Large intestine (tissue), 12 donors: ENCODE measurements at places on chromosomes 1 and 21. TPM values are rescaled to one million over a fixed set of nuclear protein-coding genes. Genes with fewer than 3 reads are reported as not detected.
A peak's percentile ranks its signal among the peaks of the same experiment; 100 is the strongest.

- no peaks in the 10 kb centered on the region for H3K36me3 ChIP-seq
- H3K27ac ChIP-seq, result no peak overlapping the region
- no peaks in the 10 kb centered on the region for H3K27me3 ChIP-seq
- H3K4me1 ChIP-seq, result no peaks in the 10 kb centered on the region
These were observed 273.1 kb upstream of the SNX7 start for GRCh38 chr1:98388441-98388840.

DNA sequence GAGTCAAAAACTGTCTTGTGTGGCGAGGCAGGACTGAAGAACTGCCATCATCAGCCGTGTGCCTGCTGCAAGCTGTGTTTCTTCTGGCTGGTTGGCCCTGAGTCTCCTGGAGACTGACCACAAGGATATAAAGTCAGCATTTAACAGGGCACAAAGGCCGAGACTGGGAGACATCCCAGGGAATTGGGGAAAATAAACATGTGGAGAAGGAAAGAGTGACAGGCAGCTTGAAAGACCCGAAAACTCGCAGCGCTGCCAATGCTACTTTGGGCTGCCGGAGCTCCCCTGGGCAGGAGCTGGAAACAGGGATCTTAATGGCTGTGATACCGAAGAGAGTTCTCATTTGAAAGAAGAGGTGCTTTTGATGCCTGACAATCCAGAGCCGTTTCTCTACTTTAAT, 125.3 kb upstream of the HMGB4 start:
- no peak for DNase-seq
- H3K27ac ChIP-seq, result no peak overlapping the region
- no peak overlapping the region for H3K4me3 ChIP-seq
- H3K4me1 ChIP-seq, result no peaks in the 10 kb centered on the region
- H3K36me3 ChIP-seq, result no peaks in the 10 kb centered on the region
- H3K27me3 ChIP-seq, result peaks cover 4% of the 10 kb centered on the region

DNA sequence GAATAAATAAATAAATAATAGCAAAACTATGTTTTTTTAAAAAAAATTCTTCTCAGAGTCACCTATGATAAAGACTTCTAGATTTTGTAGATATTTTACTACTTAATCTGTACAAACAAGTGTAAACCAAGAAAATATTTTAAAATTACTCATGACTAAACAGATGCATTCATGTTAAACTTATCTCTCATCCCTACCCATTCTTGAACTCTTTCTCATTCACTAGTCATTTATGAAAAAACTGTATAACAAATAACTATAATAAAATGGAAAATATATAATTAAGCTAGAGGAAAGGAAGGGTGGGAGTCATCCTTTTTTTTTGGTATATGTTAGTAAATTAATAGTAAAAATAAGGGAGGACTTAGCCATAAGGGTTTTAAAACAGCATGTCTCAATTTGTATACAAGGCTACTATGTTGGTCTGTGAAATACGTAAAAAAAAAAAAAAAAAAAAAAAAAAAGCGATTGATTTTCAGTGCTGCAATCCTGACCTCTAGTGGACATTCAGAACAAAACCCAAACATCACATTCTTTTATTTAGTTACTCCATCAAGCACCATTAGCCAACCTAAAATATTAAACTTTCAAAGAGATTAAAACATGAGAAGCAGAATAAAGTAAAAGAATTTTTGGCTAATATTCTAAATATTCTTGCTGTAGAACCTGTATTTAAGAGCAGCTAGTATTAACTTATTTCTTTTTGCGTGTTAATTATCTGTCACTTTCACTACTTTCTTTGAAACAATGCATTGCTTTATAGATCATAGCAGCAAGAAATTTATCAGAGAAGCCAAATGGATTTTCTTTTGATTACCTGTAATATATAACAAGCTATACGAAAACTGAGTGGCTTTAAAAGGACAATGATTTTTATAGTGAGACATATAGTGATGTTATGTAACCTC, 255.8 kb upstream of the CACYBP start:
- no peaks in the 10 kb centered on the region for H3K36me3 ChIP-seq
- no peak overlapping the region for H3K4me3 ChIP-seq
- peaks cover 3% of the 10 kb centered on the region for H3K4me1 ChIP-seq
- DNase-seq, result no peak

- H3K4me3 ChIP-seq, result no peak overlapping the region
- H3K4me1 ChIP-seq, result no peaks in the 10 kb centered on the region
- H3K27ac ChIP-seq, result no peak overlapping the region
- H3K27me3 ChIP-seq, result no peaks in the 10 kb centered on the region
These were observed 360.4 kb upstream of the NR5A2 start for GRCh38 chr1:199667089-199667488.

- H3K4me3 ChIP-seq, result no peak overlapping the region
- peaks cover 48% of the 10 kb centered on the region for H3K4me1 ChIP-seq
- H3K27me3 ChIP-seq, result no peaks in the 10 kb centered on the region
- DNase-seq, result no peak
- H3K36me3 ChIP-seq, result no peaks in the 10 kb centered on the region
- H3K27ac ChIP-seq, result no peak overlapping the region
These were observed 22.1 kb downstream of the ARHGEF10L start for GRCh38 chr1:17561561-17561985.

DNA sequence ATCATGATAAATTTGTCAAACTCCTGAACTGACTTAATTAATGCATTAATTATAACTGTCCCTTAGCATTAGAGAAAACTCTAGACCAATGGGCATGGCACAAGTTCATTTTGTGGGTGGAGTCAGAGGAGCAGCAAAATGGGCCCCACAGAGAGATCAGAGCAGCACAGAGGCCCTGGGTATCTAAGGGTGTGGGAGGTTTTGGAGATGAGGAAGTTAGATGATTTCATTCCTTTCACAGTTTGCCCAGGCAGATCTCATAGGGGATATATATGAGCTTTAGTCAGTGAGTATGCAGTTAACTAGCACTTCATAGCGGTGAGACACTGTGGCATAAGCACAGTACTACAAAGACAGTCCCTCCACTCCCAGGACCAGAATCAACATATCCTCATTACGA, 117.3 kb downstream of the MAB21L3 start:
- H3K4me1 ChIP-seq, result peaks cover 5% of the 10 kb centered on the region
- no peaks in the 10 kb centered on the region for H3K27me3 ChIP-seq
- DNase-seq, result no peak

- no peak overlapping the region for H3K4me3 ChIP-seq
- H3K27ac ChIP-seq, result no peak overlapping the region
- peaks cover 3% of the 10 kb centered on the region for H3K4me1 ChIP-seq
- peaks cover 3% of the 10 kb centered on the region for H3K36me3 ChIP-seq
- H3K27me3 ChIP-seq, result no peaks in the 10 kb centered on the region
These were observed 206.6 kb downstream of the APP start for GRCh38 chr21:25964015-25964414.

- H3K36me3 ChIP-seq, result no peaks in the 10 kb centered on the region
- H3K4me1 ChIP-seq, result peaks cover 17% of the 10 kb centered on the region
- peaks cover 9% of the 10 kb centered on the region for H3K27me3 ChIP-seq
- no peak overlapping the region for H3K27ac ChIP-seq
- H3K4me3 ChIP-seq, result no peak overlapping the region
These were observed 47.9 kb downstream of the NAV1 start for GRCh38 chr1:201586806-201587205.

- H3K4me3 ChIP-seq, result no peak overlapping the region
- H3K4me1 ChIP-seq, result peaks cover 38% of the 10 kb centered on the region
- no peak for DNase-seq
- H3K36me3 ChIP-seq, result no peaks in the 10 kb centered on the region
These were observed 6.6 kb upstream of the TFF3 start for GRCh38 chr21:42321845-42322244.

DNA sequence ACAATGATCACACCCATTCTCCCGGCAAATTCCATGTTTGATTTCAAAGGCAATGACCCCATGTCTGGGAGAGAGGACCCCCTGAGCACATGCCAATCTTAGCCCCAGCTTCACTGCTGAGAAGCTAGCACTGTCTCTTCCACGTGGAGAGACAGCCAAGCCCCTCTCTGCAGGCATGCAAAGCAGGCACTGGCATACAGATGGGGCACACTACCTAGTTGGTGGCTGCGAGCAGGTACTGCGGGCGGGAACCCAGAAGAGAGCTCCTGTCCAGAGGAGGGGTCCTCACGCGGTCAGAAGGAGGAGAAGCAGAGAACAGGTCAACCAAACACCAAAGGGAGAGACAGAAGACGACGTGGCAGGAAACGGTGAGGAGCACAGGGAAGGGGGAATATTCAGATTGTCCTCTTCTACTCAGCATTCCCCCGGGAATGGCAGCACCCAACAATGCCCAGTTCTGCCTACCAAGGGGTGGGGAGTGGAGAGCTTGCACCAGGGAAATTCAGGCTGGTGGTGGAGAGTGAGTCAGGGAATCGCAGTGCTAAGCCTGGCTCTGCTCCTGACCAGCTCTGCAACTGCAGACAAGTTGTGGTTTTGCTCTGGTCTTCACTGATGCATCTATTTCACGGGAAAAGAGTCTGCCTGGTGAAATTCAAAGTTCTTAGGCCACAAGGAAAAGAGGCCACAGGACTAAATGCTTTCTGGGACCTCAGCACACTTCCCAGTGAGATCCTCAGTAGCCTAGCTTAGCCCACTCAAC, 48.1 kb upstream of the GOLT1A start:
- peaks cover 14% of the 10 kb centered on the region for H3K4me1 ChIP-seq
- H3K4me3 ChIP-seq, result no peak overlapping the region
- no peak for DNase-seq
- no peak overlapping the region for H3K27ac ChIP-seq
- H3K36me3 ChIP-seq, result peaks cover 94% of the 10 kb centered on the region

DNA sequence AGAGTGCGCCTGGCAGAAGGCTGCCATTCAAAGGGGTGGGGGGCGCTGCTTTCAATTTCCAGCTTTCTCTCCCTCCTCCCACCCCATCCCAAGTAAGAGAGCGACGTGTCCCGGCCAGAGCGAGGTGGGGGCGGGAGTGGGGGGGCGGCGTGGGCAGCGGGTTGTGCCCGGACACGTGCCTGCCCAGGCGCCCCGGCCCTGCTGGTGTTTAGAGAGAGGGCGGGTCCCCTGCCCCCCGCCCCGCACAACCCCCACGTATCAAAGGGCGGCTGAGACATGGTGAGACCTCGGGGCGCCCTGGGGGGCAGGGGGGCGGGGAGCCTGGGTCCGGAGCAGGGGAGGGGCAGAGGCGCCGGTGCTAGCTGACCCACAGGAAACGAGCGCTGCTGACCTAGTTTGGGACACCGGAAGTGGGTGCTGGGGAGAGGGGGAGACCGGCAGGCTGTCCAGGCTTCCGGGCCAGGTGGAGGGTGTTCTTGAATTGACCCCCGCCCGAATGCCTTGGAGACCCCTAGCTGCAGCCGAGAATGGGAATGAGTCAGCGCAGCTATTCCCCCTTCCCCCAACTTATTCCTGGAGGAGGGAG, 1.3 kb downstream of the ZBTB7B start:
- no peaks in the 10 kb centered on the region for H3K27me3 ChIP-seq
- H3K36me3 ChIP-seq, result peaks cover 10% of the 10 kb centered on the region
- peaks cover 60% of the 10 kb centered on the region for H3K4me1 ChIP-seq
- peak; percentile 56 for DNase-seq

DNA sequence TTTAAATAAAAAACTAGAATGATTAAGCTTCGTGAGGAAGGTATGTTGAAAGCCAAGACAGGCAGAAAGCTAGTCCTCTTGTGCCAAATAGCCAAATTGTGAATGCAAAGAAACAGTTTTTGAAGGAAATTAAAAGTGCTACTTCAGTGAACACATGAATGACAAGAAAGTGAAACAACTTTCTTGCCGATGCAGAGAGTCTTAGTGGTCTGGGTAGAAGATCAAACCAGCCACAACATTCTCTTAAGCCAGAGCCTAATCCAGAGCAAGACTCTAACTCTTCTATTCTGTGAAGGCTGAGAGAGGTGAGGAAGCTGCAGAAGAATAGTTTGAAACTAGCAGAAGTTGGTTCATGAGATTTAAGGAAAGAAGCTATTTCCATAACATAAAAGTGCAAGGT, 63.2 kb downstream of the TTC3 start:
- no peak overlapping the region for H3K27ac ChIP-seq
- no peak overlapping the region for H3K4me3 ChIP-seq
- H3K36me3 ChIP-seq, result peaks cover 62% of the 10 kb centered on the region
- H3K27me3 ChIP-seq, result no peaks in the 10 kb centered on the region

- no peak for DNase-seq
- H3K36me3 ChIP-seq, result no peaks in the 10 kb centered on the region
- no peak overlapping the region for H3K27ac ChIP-seq
- H3K4me3 ChIP-seq, result no peak overlapping the region
- no peaks in the 10 kb centered on the region for H3K4me1 ChIP-seq
- H3K27me3 ChIP-seq, result no peaks in the 10 kb centered on the region
These were observed 94.8 kb downstream of the DSCAM start for GRCh38 chr21:40752125-40752524.

DNA sequence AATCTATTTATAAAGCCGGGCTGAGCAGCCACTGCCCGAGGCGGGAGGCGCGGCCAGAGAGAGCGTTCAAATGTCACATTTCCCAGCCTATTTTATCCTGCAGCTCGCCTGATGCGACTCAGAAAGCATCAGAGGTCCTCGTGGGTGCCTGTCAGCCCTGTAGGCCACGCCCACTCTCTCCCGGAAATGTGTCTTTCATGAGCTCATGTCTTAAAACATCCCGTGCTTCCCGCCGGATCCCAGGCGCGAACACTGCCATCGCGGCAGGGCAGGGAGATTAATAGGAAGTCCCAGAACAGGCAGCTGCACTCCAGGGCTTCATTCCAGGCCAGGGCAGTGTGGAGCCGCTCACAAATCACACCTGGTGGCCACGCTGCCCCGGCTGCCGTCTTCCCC, 117.5 kb downstream of the PRDM16 start:
- no peak overlapping the region for H3K4me3 ChIP-seq
- no peaks in the 10 kb centered on the region for H3K27me3 ChIP-seq
- peak; percentile 55 for DNase-seq
- no peak overlapping the region for H3K27ac ChIP-seq
- no peaks in the 10 kb centered on the region for H3K36me3 ChIP-seq
- no peaks in the 10 kb centered on the region for H3K4me1 ChIP-seq

DNA sequence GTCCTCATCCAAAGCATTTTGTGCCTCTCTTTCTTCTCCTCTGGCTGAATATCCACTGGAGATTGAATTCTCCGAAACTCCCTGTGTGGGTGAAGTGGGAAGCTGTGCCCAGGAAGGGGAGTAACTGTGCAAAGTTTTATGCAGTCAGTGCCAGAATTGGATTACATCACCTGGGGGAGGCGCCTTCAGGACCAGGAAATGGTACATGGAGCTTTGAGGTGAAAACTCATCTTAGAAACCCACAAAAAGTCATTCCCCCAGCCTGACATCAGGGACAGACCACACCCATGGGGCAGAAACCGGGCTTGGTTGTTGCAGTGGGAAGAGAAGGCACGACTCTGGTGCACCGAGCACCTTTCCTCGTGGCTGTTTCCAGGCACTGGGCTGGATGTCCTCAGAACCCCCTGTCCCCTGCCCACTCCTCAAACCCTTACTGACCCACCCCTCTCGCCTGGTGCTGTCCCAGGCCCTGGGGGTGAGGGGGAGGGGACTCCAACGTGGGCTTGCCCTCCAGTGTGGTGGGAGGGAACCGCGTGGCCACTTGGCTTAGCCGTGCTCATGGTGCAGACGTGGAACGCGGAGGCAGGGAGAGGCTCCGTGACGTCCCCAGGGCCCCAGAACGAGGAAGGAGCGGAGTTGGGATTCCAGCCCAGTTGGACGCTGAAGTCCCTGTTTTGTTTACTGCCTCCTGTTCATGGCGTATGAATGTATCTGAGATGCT, 15.7 kb downstream of the TFF3 start:
- H3K4me1 ChIP-seq, result no peaks in the 10 kb centered on the region
- H3K27me3 ChIP-seq, result peaks cover 2% of the 10 kb centered on the region
- no peak for DNase-seq
- peaks cover 2% of the 10 kb centered on the region for H3K36me3 ChIP-seq

The TFF3 gene
- polyA plus RNA-seq, result 585 TPM

The MANEAL gene
- polyA plus RNA-seq, result 5.6 TPM

The NPR1 gene
- polyA plus RNA-seq, result 4.7 TPM

The CRYAA gene
- not detected for polyA plus RNA-seq

The KPRP gene
- polyA plus RNA-seq, result not detected

The TLCD4 gene
- 4.9 TPM for polyA plus RNA-seq

The MYOM3 gene
- polyA plus RNA-seq, result 69.5 TPM

The HTR1D gene
- polyA plus RNA-seq, result 0.46 TPM

The KLHL21 gene
- 9.4 TPM for polyA plus RNA-seq
